Left renal cortex interstitium (tissue), 4 donors: ENCODE measurements at places on chromosomes 6 and 20. TPM values are rescaled to one million over a fixed set of nuclear protein-coding genes. Genes with fewer than 3 reads are reported as not detected.

Gene OGFRL1
- polyA plus RNA-seq: 23.7 TPM

Gene NOX3
- 1.2 TPM for polyA plus RNA-seq

Gene SULF2
- polyA plus RNA-seq: 67.0 TPM

Gene ADAM33
- 6.1 TPM for polyA plus RNA-seq

Gene FHL5
- polyA plus RNA-seq: 0.58 TPM

Gene RSPH4A
- 2.8 TPM for polyA plus RNA-seq

Gene ACTL10
- 0.75 TPM for polyA plus RNA-seq

DNA sequence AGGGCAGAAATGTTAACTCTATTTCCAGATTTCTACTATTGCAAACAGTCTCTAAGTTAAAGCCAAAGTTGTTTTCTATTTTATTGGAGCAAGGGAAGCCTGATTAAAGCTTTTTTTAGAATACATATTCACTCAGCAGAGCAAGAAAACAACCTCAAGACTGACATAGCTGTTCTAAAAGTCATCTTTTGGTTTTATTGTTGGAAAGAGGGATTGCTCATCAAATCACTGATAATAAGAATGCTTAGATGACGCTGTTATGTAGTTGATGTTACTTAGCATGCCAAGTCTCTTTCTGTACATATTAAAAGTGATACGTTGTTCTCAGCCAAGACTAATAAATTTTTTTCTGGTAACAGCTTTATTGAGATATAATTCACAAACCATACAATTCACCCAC is 172.6 kb upstream of the LAMA2 start:
- no peak for DNase-seq

DNA sequence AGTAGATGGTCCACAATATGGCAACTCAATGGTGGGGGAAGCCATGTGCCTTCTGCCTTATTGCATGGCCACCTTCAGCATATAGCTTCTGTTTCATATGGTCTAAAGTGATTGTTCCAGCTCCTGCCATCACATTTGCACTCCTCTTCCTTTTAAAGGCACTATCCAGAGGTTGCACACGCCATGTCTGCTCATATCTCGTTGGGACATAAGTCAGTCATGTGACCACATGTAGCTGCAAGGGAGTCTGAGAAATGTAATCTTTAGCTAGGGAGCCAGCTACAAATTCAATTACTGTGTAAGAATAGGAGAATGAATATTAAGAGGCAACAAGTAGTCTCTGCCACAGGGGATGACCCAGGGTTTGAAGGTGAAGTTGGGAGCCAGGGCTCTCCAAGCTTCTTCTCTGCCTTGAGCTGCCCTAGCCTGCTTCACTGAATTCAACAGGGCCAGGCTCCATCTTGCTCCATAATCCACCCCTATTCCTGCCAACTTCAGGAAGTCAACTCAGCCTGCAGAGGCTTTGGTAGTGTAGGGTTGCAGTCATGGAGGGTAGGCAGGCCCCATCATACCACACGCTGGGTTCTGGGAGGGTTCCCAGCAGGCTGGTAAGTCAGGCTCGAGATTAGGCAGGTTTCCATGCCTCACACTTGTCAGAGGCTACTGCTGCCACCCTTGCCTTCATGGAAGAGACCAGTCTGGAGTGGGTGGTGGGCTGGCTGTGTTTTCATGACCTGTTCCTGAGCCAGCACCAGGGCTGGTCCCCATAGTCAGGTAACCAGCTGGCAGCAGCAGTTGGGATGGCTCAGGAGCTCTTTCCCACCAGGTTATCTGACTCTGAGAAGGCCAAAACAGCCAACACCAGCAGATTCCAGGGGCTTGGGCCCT is 56.7 kb upstream of the SAYSD1 start:
- no peak for DNase-seq

GRCh38 chr6:113907102-113907815 is 50.1 kb downstream of the MARCKS start:
- no peak for DNase-seq

- no peak for DNase-seq
These were observed 14.0 kb downstream of the ETV7 start for GRCh38 chr6:36373368-36374019.

DNA sequence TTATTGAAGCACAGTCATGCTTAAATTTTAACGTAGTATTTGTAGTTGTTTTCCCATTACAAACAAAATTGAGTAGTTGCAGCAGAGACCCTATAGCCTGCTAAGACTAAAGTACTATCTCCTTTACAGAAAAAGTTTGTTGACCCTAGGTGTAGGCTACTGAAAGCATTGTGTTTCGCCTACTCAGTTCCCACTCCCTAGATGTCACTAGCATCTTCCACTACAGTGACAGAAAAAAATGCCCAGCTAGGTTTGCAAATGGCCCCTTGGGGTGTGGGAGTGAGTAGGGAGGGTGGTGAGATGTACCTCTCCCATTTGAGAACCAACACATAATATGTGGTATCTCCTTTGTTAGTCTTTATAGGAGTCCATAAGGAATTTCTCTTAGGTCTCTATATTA is 34.5 kb downstream of the UBR2 start:
- no peak for DNase-seq

- DNase-seq: no peak
These were observed 33.6 kb downstream of the CDK19 start for GRCh38 chr6:110781522-110782214.

DNA sequence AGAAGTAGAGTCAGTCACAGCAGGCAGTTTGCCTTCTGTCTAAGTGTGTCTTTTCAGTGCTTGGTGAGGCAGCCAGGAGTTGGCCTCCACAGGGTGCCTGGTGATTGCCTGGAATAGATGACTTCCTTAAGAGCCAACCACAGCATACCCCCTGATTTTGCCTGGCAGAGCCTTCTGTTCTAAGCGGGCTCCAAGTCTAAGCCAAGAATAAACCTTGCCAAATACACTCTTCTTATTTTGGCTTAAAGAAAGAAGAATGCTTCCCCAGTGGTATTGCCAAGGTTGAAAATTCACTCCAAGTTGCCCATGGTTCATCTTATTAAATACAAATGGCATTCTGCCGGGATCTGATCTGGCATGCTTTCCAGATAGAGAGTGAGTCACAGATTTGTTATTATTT is 1424.8 kb upstream of the EYS start:
- DNase-seq: no peak

DNA sequence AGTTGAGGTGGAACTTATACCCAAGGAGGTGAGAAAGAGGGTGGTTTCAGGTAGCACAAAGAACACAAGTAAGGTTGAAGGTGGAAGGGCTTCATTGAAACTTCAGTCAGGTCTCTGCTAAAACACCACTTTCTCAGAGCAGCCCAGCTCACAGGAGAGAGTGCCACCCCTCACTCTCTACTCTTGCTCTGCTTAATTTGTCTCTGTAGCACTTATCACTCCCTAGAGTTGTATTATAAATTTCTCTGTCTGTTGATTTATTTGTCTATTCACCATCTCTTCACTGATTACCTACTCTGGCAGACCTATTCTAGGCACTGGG is 353.8 kb upstream of the CNR1 start:
- DNase-seq: no peak

GRCh38 chr6:125753218-125753936 is 3.9 kb downstream of the HEY2 start:
- DNase-seq: no peak

DNA sequence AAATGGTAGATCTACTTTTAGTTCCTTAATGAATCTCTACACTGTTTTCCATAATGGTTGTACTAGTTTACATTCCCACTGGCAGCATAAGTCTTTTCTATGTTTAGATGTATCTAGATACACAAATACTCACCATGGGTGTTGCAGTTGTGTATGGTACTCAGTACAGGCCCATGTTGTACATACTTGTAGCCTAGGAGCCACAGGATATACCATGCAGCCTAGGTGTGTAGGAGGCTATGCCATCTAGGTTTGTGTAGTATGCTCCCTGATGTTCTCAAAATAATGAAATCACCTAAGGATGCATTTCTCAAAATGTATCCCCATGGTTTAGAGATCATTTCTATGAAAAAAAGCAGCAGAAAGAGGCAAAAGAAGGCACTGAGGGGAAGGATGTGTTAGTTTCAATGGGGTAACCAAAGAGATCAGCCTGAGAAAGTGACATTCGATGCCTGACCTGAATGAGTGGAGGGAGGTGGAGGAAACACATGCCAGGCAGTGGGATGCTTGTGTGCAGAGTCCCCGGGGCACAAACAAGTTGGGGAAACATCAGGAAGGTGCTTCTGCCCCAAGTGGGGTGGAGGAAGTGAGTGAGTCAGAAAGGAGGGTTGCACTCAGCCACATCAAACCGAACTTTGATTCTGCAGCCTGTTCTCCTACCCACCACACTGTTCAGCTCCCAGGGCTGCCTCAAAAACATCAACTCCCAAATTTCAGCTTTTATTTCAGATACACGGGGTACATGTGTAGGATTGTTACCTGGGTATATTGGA is 191.2 kb downstream of the ZNF217 start:
- no peak for DNase-seq

DNA sequence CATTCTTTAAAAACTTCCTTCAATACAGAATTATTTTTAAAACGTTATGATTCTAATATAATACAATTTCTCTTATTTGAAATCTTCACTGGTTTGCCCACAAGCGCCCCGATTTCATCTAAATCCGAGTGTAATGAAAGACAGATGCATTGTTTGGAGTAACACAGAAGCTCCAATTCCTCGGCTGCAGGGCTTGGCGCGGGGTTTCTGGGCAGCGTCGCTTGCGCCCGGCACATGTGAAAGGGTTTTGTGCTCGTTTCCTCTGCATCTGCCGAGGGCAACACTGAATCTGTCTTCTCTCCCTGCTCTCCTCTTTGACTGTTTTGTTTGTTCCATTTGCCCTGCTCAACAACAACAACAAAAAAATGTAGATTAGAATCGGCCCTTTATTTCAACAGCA is 248.6 kb upstream of the QKI start:
- no peak for DNase-seq

- DNase-seq: no peak
These were observed 18.9 kb downstream of the GSTA4 start for GRCh38 chr6:52976149-52976548.

GRCh38 chr20:33791959-33792597 is 19.1 kb upstream of the CHMP4B start:
- DNase-seq: no peak

- no peak for DNase-seq
These were observed 652.2 kb downstream of the QKI start for GRCh38 chr6:164066766-164067165.

GRCh38 chr6:111845441-111845871 is 27.8 kb downstream of the FYN start:
- no peak for DNase-seq

DNA sequence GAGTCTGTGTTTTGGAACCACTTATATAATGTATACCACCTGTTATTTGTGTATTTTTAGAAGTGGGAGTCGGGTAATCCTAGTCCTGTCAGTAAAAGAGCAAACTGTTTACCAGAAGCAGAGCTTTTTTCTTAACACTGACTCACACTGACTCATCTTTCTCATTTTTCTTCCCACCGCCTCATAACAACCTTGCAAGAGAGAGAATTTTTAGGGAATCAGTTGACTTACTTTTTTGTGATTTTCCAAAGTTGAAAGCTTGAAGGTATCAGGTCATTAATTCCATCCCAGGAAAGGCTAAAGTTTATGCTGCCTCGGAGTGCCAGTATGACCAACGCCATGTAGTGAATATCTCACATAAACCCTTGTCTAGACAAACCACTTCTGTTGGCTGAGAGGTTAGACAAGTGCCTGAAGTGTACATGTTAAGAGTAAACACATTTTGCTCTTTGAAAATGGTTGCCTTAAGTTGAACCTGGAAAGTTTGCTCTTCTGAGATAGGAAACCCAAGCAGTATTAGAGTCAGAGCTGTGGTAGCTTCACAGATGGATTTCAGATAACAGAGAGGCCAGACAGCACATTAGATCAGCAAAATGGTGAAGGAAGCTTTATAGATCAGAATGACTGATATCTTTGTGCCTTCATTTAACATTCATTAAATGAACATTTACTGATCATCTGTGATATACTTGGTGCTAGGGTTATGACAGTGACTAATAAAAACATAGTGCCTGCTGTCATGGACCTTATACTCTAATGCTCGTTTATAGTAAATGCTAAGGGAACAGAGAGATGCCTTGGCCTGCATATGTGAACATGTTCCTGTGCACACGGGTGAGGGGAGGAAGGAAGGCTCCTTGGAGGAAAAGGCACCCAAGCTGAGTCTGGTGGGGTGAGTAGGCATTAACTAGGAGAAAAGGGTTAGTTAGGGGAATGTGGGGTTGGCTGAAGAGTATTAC is 29.1 kb upstream of the PKIG start:
- no peak for DNase-seq

- DNase-seq: no peak
These were observed 259.9 kb upstream of the MARCKS start for GRCh38 chr6:113597231-113597583.

DNA sequence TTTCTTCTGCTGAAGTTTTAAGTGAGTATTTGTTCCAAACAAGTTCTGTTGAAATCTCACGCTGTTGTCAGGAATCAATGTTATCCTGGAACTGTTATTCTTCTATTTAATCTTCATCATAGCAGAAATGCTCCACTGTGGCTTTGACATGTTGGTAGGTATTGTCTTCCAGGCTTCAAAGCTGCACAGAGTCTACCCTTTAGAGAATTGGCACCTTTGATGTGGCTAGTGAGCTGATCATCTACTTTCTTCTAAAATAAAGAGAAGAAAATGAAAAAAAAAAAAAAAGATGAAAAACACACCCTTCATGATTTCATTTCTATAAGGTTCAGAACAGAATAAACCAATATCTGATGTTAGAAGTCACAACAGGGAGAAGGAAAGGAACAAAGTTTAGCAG is 5.8 kb upstream of the ZSCAN23 start:
- no peak for DNase-seq

DNA sequence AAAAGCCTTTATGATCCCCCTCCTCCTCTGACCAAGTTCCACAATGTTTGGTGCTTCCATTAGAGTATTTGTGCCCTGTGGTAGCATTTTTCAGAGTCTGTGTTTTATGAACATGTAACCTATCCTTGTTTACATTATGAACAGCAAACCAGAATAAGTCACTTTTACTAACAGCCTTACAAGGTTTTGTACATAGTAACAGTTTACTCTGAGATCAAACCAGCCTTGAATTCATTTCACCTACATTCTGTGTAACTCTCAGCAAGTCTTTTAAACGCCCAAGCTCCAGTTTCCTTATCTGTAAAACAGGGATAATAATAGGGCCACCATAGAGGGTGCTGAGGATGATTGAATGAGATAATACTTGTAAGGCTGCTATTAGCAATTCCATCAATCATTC is 175.0 kb downstream of the PHACTR1 start:
- no peak for DNase-seq

- no peak for DNase-seq
These were observed 91.7 kb downstream of the FOXO3 start for GRCh38 chr6:108652375-108652774.

DNA sequence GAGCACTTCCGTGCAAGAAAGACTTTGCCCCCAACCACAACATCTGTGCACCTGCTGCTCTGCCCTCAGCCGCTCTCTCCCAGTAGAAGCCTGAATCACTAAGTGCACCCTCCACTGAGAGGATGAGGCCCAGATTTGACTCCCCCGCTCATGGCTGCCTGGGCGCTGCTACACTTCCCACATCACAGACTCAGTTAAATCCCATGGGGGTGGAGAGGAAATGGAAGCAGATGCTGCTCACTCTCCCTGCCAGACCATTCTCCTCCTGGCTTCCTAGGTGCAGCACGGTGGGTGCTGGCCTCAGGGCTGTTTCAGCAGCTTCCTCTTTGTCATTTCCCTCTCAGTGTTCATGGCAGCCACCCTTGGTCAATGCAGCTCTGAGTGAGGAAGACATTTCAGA is 4.8 kb downstream of the CST5 start:
- DNase-seq: no peak

- DNase-seq: no peak
These were observed 12.2 kb upstream of the C6orf118 start for GRCh38 chr6:165321555-165322145.
